DMS153 (cell line): ENCODE measurements at places on chromosomes 13 and 19.

- no peak for DNase-seq
These were observed 723.7 kb upstream of the SLITRK1 start for GRCh38 chr13:84605927-84606326.

DNA sequence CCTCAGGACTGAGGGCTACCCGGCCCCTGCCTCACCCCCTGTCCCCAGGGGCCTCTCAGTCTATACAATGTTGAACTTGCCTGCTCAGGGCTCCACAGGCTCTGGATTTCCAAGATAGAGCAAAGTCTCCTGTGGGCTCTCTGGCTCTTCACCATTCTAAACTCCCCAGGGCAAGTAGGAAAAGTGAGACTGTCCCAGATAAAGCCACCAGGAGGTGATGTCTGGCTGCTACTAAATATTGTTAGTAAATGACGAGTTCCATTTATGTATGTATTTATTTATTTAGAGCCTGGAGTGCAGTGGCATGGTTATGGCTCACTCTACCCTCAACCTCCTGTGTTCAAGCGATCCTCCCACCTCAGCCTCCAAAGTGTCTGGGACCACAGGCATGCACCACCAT lies 73.6 kb upstream of the SIAH3 start:
- DNase-seq, result no peak

DNA sequence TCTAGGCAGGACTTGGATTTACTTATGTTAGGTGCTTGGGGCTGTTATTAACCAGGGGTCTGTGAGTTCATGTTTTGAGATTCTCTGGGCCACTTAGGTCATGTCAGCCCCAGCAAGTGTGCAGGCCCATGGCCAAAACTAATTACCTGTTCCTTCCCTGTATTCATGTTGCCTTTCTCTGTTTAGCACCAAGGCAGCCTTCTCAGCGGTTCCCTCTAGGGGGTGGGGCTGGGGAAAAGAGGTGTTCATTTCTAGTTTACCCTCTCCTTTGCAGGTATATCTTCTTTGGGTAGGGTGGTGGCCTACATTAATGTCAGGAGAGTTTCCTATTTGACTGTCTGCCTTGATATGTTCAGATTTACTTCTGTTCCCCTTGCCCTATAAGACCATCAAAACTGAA lies 61.7 kb downstream of the PDS5B start:
- DNase-seq, result no peak

DNA sequence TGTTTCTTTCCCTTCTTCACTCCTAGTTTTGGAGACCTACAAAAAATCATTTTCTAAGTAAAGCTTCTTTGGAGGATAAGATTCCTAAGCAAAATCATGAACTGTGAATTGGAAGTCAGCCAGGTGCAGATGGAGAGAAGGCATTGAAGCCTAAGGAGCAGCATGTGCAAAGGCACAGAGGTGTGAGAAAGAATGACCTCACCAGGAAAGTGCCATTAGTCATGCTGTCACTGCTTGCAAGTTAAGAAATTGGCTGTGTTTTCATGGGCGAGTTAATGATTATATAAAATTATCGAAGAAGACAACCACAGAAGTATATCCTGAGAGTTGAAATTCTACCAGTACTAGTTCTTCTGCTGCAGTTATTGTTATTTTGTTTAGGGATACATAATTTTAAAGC lies 80.3 kb upstream of the KLHL1 start:
- no peak for DNase-seq

GRCh38 chr13:110772091-110772984 lies 58.8 kb downstream of the ING1 start:
- DNase-seq, result no peak
